ENCODE measurements at places on chromosomes 16 and 17. TPM values are rescaled to one million over a fixed set of nuclear protein-coding genes. Genes with fewer than 3 reads are reported as not detected.

The ADAM11 gene
- total RNA-seq = 1.9 TPM

The C16orf96 gene
- 0.11 TPM for total RNA-seq

The CCL1 gene
- total RNA-seq = not detected

The CCL7 gene
- not detected for total RNA-seq

The SARM1 gene
- 10.2 TPM for total RNA-seq

The XYLT1 gene
- 13.4 TPM for total RNA-seq

The FAM83G gene
- total RNA-seq = 1.0 TPM

The KRTAP2-1 gene
- not detected for total RNA-seq

The SYNGR3 gene
- total RNA-seq = 2.0 TPM

The RFWD3 gene
- 20.9 TPM for total RNA-seq

The MRPL27 gene
- 38.6 TPM for total RNA-seq

The COL1A1 gene
- 5,262 TPM for total RNA-seq

The ITGAX gene
- total RNA-seq = 2.2 TPM

The DHX40 gene
- 87.1 TPM for total RNA-seq

The TMEM88 gene
- 8.1 TPM for total RNA-seq

The KIF19 gene
- total RNA-seq = 0.32 TPM

The CASKIN1 gene
- 0.69 TPM for total RNA-seq

The JUP gene
- total RNA-seq = 51.4 TPM

The PLD6 gene
- 2.8 TPM for total RNA-seq

The MVP gene
- 42.7 TPM for total RNA-seq

The CHD9NB gene
- 3.4 TPM for total RNA-seq

The TEKT5 gene
- 0.32 TPM for total RNA-seq

The TAT gene
- not detected for total RNA-seq
